Naive thymus-derived CD8-positive, alpha-beta T cell (primary cell): ENCODE measurements at places on chromosomes 2 and 18. TPM values are rescaled to one million over a fixed set of nuclear protein-coding genes. Genes with fewer than 3 reads are reported as not detected.
A peak's percentile ranks its signal among the peaks of the same experiment; 100 is the strongest.

DNA sequence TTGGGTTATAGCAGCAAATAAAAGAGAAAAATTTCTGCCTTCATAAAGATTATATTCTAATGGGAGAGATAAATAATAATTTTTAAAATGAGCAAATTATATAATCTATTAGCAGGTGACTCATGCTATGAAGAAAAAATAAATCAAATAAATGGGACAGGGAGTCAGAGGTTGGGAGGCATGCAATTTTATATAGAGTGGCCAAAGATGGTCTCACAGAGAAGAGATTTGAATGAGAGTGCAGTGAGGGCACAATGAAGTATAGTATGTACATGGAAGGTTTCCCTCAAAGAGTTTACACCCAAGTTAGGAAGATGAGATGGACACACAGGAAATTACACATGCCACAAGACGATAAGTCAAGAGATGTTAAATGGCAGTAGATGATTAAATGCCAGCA lies 369.4 kb downstream of the TXNL1 start:
- DNase-seq: no peak

DNA sequence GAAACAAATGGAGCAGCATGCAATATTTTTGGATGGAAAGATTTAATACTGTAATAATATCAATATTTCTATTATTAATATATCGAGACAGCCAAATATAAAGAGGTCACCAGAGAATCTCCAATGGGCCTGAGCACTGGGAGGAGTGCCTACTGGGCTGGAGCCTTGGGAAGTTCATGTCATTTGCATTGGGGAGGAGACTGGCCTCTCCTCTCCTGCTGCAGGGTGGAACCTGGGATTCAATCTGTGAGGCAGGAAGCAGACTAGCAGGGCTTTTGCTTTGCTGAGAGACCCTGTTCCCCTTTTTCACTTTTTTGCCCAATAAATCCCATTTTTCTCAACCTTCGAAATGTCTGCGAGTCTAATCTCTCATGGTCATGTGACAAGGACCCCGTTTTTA lies 390.6 kb upstream of the CYRIA start:
- no peak for DNase-seq

- DNase-seq: peak; percentile 90
Measured at GRCh38 chr2:241609859-241610793, 26.8 kb downstream of the THAP4 start.

- DNase-seq: peak; percentile 25
Measured at GRCh38 chr2:27735263-27735904, 36.1 kb upstream of the MRPL33 start.

DPYSL5 gene
- total RNA-seq: not detected

SAG gene
- total RNA-seq: not detected

COL4A3 gene
- 0.16 TPM for total RNA-seq
